ENCODE measurements at places on chromosomes 3 and 15.

DNA sequence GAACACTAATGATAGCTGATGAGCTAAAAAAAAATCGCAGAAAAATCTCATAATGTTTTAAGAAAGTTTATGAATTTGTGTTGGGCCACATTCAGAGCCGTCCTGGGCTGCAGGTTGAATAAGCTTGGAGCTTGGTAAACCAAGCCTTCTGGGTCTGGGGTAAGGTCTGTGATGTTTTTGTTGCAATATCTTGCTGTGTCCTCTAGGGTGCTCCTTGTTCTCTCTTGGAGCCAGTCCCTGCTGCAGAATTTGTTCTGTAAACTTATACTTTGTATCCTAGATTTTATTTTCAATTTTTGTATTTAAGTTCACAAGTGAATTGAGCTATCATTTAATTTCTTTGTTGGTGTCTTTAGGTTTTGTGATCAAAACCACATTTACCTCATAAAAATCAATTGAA is 143.7 kb downstream of the NR1D2 start:
- no peak for DNase-seq

DNA sequence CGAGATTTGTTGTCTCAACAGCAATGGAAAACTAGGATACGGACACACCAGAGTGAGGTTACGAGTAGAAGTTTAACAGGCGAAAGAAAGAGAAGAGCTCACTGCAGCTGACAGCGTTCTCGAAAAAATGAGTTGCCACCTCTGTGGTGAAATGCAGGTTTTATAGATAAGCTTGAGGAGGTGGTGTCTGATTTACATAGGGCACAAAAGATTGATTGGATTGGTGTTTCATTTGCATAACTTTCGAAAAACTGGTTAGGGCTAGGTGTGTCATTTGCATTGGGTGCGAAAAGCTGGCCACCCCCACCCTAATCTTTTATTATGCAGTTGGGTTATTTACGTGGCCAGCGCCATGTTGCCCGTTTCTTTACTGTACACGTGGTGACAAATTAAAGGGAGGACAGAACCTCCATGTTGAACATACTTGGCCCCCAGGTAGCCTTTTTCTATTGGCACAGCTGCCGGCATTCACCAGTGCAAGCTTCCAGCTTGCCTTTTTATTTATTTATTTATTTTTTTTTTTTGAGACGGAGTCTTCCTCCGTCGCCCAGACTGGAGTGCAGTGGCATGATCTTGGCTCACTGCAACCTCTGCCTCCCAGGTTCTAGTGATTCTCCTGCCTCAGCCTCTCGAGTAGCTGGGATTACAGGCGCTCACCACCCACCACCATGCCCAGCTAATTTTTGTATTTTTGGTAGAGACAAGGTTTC is 8.3 kb downstream of the IFT122 start:
- no peak for DNase-seq

DNA sequence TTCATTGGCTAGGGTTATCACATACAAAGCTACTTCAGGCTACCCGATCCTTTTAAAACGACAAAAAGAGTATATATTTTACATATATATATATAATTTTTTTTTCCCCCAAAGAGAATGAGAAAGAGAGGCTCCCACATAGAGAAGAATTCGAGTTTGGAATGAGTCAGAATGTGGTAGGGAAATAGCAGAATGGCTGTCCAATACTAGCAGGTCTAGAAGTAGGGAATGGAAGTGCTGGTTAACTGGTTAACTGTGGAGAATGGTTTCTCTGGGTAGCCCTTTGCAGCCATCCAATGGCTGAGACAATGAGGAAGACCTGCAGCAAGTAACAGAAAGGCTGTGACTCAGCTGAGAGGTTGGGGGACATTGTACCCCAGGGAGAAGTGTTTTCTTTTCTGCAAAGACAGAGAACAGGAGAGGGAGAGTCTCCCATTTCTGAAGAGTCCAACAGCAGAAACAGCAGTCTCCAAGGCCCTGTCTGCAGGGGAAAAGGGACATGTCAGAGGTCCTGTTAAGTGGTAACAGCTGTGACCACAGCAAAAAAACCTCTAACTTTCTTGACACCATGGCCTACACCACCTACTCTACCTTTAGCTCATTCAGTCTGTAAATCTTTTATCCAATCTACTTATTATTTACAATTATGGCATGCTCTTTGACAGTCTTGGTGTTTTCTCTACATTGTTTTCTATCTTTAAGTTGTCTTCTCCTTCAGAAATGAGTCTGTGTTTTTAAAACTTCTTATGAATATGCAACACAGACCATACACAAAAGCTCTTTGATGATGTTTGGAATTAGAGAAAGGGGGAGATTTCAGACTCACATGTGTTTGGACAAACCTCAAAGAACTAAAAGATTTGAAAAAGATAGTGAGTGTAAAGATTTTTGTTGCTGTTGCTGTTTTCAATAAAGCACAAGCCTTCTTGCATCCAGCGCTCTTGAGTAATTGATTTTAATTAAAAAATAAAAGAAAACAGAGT is 116.1 kb upstream of the SLC7A14 start:
- no peak for DNase-seq

DNA sequence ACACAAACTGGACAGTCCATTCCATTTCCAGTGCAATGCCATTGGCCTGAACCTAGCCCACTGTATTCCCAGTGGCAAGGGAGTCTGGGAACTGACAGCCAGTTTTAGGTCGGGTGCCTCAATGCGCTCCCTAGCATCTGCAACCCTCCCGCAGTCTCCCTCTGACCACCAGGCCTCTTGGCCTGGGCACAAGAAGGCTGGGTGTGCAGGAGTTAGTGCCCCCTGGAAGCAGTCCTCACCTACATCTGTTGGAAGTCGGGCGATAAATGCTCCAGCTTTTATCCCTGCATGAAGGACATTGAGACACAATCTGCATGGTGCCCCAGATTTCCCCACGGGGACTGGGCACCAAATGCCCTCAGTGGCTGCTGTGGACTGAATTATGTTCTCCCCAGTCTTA is 12.7 kb downstream of the C3orf22 start:
- DNase-seq, result no peak

DNA sequence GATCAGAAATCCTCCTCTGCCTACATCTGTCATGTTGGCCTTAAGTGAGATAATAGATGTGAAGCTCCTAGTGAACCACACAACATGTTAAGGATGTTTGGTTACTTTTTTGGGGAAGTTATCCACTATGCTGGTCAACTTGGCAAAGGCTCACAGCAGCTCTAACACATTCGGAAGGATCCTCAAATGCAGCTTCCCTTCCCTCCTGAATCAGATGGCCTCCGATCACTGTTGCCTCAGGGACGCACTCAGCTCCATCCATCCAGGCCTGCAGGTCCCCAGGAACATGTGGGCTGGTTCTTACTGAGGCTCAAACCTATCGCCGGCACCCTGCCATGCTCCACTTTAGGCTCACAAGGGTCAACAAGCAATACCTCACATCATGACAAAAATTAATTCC is 67.9 kb downstream of the CORO2B start:
- DNase-seq, result no peak
